ENCODE measurements at places on chromosomes 1 and 21. TPM values are rescaled to one million over a fixed set of nuclear protein-coding genes. Genes with fewer than 3 reads are reported as not detected.

- no peak for DNase-seq
Observed at GRCh38 chr21:31236528-31236927, 107.5 kb downstream of the TIAM1 start.

- no peak for DNase-seq
Observed at GRCh38 chr1:151849126-151849525, 4.4 kb downstream of the THEM5 start.

- DNase-seq: no peak
Observed at GRCh38 chr1:222047366-222047765, 305.5 kb upstream of the DUSP10 start.

DNA sequence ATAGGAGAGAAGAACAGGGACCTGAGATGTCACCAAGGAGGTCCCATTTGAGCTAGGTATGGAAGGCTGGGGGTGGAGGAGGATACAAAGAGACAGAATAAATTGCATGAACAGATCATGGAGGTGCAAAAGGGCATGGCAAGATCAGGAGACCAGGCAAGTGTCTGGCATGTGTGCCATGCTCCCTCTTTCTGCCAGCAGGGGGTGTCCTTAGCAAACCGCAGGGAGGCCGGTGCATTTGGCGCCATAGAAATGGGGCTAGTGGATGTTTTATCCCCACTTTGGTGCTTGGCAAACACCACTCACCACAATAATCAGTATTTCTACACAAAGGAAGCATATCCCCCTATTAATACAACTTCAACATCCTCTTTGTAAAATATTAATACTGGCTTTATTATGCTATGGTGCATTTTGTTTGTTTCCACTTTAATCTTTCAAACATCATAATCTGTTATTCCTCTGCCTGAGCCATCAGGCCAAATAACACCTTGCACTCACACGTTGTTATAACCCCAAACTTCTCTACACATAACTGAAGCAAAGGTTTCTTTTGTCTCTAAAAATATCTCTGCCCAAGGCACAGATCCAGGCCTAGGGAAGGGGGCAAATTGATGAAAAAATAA lies 25.9 kb downstream of the S100A6 start:
- no peak for DNase-seq

- DNase-seq: no peak
Observed at GRCh38 chr1:9085306-9085940, 16.0 kb upstream of the SLC2A5 start.

GRCh38 chr21:22019766-22020165 lies 1021.6 kb downstream of the NCAM2 start:
- DNase-seq: no peak

- DNase-seq: no peak
Observed at GRCh38 chr21:28801906-28802305, 190.8 kb downstream of the LTN1 start.

- DNase-seq: no peak
Observed at GRCh38 chr1:155976913-155977689, 1.2 kb downstream of the ARHGEF2 start.

- peak; percentile 99 for DNase-seq
Observed at GRCh38 chr1:155244368-155245162, 10.7 kb downstream of the ENTREP3 start.

DNA sequence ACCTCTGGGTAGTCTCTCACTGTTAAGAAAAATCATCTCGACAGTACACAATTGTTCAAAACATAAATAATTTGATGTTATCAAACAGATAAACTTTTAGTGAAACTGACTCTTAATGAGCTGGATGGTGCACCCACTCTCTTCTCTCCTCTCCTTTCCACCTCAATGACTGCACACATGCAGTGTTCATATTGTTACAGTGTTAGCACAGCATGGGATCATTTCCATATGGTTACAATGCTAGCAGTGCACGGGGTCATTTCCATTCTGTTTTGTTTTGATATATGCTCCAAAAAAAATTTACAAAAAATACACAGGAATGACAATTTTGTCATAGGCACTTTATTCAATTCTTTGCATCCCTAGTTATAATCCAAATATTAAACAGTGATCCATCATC lies 26.4 kb upstream of the RNF187 start:
- DNase-seq: no peak

GRCh38 chr1:33342041-33342723 lies 21.3 kb upstream of the A3GALT2 start:
- DNase-seq: peak; percentile 75

- no peak for DNase-seq
Observed at GRCh38 chr1:152182431-152182830, 23.4 kb upstream of the RPTN start.

DNA sequence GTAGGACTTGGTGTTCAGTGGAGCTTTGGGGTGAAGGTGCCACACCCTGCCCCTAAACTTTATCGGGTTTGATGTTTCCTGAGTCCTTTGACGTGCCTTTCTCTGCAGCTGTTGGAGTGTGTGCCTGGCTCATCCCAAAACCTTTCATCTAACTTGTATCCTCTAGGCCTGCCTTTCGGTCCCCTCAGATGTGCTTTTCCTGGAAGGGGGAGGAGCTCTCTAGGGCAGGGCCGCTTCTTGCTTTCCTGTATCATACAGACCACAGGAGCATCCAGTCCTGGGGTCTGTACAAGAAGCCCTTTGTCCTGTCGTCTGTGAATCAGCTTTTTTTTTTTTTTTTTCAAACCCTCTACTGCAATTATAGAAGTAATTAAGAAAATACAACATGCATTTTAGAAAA lies 35.7 kb downstream of the PTGFRN start:
- no peak for DNase-seq

GRCh38 chr1:166950156-166950555 lies 25.2 kb downstream of the ILDR2 start:
- DNase-seq: no peak

GRCh38 chr1:148353461-148354283 lies 129.4 kb downstream of the PPIAL4G start:
- DNase-seq: no peak

DNA sequence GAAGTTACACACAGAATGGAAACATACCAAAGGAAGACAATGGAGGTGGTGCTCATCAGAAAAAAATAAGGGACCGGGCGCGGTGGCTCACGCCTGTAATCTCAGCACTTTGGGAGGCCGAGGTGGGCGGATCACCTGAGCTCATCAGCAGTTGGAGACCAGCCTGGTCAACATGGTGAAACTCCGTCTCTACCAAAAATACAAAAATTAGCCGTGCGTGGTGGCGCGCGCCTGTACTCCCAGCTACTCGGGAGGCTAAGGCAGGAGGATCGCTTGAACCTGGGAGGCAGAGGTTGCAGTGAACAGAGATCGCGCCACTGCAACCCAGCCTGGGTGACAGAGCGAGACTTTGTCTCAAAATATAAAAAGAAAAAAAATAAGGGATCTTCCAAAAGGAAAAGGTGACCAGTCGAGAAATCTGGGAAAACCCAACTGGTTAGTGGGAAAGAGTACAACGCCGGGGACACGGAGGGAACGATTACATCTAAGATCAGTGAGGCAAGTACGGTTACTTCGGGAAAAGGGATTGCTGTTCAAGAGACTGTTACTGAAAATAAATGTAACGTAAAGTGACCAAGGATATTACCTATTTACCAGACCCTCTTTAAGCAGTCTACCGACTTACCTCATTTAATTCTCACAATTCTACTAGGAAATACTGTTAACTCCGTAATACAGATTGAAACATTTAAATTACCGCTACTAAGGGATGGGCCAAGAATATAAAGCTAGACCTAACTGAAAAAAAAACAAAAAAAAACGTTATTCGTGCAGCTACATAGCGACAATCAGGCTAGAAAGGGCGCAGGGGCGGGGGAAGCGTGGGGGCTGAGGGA lies 822 bp downstream of the CCT3 start:
- DNase-seq: no peak

- DNase-seq: no peak
Observed at GRCh38 chr1:219317762-219318353, 144.2 kb downstream of the LYPLAL1 start.

DNA sequence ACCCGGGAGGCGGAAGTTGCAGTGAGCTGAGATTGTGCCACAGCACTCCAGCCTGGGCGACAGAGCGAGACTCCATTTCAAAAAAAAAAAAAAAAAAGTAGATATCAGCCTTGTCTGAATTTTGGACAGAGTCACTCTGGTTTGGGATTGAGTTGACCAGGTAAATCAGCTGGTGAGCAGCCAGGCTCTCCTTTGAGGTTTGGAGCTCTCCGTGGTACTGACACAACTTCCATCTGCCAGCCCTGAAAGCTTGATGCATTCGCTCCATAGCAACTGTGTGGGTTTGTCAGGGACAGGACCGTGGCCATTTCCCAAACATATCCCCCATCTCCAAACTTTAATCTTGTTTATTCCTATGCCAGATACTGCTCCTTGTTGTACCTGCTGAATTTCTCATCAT lies 155.2 kb downstream of the DMRTA2 start:
- DNase-seq: no peak

GRCh38 chr1:107687849-107688753 lies 276.9 kb downstream of the VAV3 start:
- no peak for DNase-seq

- no peak for DNase-seq
Observed at GRCh38 chr1:173470608-173471007, 6.5 kb upstream of the PRDX6 start.

- DNase-seq: no peak
Observed at GRCh38 chr1:156846643-156847042, 12.3 kb downstream of the INSRR start.

DNA sequence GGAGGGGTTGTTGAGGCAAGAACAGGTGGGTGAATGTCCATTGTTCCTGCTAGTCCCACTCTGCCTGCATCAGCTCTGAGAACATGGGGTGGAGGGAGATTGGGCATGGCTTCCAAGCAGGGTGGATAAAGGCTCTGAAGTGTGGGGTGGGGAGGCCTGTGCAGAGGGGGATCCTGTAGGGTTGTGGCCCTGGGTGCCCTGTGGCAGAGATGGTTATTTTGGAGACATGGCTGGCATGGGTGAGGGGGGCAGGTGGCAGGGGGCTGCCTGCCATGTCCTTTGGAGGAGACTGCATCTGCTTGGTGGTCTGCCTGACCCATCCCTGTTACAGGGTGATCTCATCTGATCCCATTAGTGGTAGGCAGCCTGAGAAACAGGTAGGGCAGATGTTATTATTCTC lies 11.2 kb downstream of the MYOG start:
- peak; percentile 57 for DNase-seq

- no peak for DNase-seq
Observed at GRCh38 chr1:10906866-10907519, 105.5 kb upstream of the TARDBP start.

- no peak for DNase-seq
Observed at GRCh38 chr1:194889310-194889709, 1702.9 kb upstream of the B3GALT2 start.

GRCh38 chr1:112044745-112045144 lies 55.3 kb upstream of the KCND3 start:
- no peak for DNase-seq

DNA sequence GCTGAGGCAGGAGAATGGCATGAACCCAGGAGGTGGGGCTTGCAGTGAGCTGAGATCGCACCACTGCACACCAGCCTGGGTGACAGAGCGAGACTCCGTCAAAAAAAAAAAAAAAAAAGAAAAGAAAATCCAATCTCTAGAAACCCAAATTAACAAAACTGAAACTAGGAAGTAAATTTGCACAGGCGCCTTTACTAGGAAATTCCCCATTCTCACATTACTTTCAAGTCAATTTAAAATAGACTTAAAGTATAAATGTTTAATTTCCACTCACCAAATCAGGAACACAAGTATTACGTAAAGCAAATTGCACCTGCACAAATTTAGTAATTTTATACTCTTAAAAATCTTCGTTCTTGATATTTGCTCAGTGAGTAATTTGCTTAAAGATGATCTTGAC lies 67.8 kb upstream of the BCAR3 start:
- DNase-seq: no peak

- DNase-seq: peak; percentile 55
Observed at GRCh38 chr1:30417701-30418046, 305.7 kb downstream of the MATN1 start.

- no peak for DNase-seq
Observed at GRCh38 chr1:116356067-116356466, 17.0 kb upstream of the ATP1A1 start.

- DNase-seq: no peak
Observed at GRCh38 chr1:230326971-230327891, 98.9 kb downstream of the PGBD5 start.

GRCh38 chr1:177488722-177489121 lies 318.0 kb downstream of the BRINP2 start:
- no peak for DNase-seq

DNA sequence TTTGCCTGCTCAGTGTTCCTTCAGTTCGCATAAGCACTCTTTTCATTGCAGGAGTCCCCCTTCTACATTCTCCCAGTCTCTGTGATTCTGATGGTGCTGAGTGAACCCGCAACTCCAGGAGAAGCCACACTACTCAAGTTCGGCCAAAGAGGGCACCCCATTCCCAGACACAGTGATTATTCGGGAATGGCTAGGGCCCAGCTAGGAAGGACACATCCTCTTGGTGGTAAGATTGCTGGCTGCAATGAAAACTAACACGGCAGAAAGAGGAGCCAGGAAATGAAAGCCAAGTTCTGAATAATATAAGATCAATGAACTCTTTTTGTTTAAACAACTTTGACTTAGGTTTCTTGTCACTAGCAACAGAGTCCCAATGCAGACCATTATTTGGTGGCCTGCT lies 14.9 kb downstream of the CREG1 start:
- no peak for DNase-seq

- DNase-seq: no peak
Observed at GRCh38 chr1:75582725-75583261, 28.1 kb downstream of the SLC44A5 start.

DNA sequence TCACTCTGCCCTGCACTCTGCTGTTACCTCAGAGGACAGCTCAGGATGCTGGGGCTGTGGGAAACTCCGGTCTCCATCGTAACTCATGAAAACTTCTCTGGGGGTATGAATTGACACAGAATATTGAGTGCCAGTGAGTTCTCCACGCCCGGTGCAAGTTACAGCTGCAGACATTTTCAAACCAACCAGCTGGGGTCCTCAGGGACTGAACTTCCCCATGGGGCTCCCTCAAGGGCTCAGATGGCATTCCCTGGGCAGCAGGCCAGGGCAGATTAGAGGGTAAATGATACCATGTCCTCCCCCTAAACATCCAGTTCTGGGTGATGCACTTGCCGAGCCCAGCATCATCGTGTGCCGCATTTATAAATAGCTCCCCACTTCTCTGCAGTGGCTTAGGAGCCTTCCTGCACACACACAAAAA lies 27.8 kb upstream of the CCSAP start:
- no peak for DNase-seq

- DNase-seq: no peak
Observed at GRCh38 chr1:8022395-8023286, 3.5 kb downstream of the ERRFI1 start.

GRCh38 chr1:202304375-202304774 lies 37.4 kb downstream of the UBE2T start:
- peak; percentile 78 for DNase-seq

The KRTAP19-1 gene
- not detected for polyA plus RNA-seq

The SLC22A15 gene
- 2.9 TPM for polyA plus RNA-seq

The C1QA gene
- 65.3 TPM for polyA plus RNA-seq

The CELA3A gene
- polyA plus RNA-seq: 9.5 TPM

The EXO1 gene
- 0.38 TPM for polyA plus RNA-seq

The PCAT6 gene
- 2.8 TPM for polyA plus RNA-seq

The MYBPHL gene
- not detected for polyA plus RNA-seq

The CD101 gene
- polyA plus RNA-seq: 2.4 TPM

The TTF2 gene
- polyA plus RNA-seq: 0.63 TPM

The BSND gene
- polyA plus RNA-seq: not detected

The ZNF683 gene
- not detected for polyA plus RNA-seq

The MLLT11 gene
- polyA plus RNA-seq: 6.9 TPM

The CYP2J2 gene
- 1.5 TPM for polyA plus RNA-seq

The IGSF5 gene
- 0.63 TPM for polyA plus RNA-seq

Measured in aorta (tissue), 5 donors.